ENCODE measurements at places on chromosomes 5 and 9.

DNA sequence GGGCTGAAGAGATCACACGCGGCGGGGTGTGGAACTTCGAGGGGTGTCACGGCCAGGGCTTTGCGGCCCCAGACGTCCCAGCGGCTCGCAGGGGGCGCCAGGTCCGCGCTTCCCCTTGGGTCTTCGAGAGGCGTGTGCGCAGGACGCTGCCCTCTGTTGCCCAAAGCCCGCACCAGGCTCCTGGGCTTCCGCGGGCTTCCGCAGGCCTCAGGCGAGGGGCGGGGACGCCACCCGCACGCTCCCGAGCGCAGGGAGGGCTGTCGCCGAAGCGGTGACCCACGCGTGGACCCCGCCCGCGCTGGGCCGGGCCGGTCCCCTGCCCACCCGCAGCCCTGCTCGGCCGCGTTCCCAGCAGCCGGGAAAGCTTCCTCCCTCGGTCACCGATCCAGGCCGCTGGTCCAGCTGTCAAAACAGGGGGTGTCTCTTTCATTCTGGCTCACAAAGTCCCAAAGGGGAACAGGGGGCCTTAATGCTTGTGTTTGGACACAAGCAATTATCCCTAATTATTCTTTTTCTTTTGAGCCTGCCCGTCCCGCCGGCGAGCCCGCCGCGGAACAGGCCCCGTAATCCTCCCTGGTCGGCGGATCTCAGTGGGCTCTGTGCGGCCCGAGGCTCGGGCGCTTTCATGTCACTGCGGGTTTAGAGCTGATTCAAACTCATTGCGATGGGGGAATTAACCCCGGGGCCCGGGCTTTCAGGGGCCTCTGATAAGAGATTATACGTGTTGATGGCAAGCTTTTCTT, 60.6 kb downstream of the TMEM174 start:
- no peak for DNase-seq

GRCh38 chr5:153559926-153560325, 69.5 kb downstream of the GRIA1 start:
- DNase-seq: no peak

GRCh38 chr9:69237702-69238295, 63.7 kb downstream of the TJP2 start:
- DNase-seq: no peak

- no peak for DNase-seq
These were observed 3.7 kb downstream of the ARRDC3 start for GRCh38 chr5:91379246-91379913.

DNA sequence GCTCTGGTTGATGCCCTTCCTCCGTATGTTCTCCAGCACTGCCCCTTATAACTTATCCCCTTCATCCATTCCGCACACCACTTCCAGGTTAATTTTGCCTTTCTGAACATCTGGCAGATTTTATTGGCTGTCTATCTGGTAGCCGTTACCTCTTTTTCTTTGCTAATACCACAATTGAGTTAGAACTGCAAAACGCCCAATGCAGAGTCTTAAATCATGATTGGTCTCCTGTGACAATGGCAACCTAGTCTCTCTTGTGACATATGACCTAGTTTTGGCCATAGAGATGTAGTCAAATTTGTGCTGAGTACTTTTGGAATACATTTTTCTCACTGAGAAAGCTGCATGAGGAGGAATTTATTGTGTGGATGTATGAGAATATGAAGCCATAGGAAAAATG, 365.7 kb upstream of the PRR16 start:
- no peak for DNase-seq

- no peak for DNase-seq
These were observed 27.8 kb upstream of the CEP120 start for GRCh38 chr5:123451047-123451446.

GRCh38 chr5:72456391-72457074, 50.7 kb downstream of the ZNF366 start:
- no peak for DNase-seq

- DNase-seq: no peak
These were observed 83.7 kb downstream of the PAX5 start for GRCh38 chr9:36950389-36950788.

GRCh38 chr9:101764472-101764871, 26.0 kb upstream of the GRIN3A start:
- no peak for DNase-seq

- no peak for DNase-seq
These were observed 42.0 kb upstream of the GARNL3 start for GRCh38 chr9:127222388-127223095.

- no peak for DNase-seq
These were observed 5.5 kb upstream of the FIBCD1 start for GRCh38 chr9:130944510-130945058.

GRCh38 chr5:131749723-131750470, 46.9 kb downstream of the FNIP1 start:
- no peak for DNase-seq

GRCh38 chr5:38447056-38447455, 109.4 kb downstream of the LIFR start:
- DNase-seq: no peak

DNA sequence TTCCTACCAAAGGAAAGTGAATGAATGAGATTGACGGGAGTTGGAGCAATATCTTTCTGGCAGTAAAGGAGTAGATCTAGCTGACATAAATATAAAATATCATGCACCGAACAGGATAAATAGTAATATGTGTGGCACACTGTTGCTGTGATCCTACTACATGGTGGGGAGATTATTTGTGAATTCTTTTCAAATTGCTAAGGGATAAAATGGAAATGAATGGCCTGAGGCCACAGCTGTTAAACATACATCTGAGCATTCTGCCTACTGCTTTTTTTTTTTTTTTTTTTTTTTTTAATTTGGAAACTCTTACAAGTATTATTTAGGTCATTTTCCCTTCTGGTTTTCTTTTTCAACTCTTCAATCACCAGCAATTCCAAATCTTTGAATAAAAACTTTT, 66.8 kb downstream of the MEF2C start:
- no peak for DNase-seq

DNA sequence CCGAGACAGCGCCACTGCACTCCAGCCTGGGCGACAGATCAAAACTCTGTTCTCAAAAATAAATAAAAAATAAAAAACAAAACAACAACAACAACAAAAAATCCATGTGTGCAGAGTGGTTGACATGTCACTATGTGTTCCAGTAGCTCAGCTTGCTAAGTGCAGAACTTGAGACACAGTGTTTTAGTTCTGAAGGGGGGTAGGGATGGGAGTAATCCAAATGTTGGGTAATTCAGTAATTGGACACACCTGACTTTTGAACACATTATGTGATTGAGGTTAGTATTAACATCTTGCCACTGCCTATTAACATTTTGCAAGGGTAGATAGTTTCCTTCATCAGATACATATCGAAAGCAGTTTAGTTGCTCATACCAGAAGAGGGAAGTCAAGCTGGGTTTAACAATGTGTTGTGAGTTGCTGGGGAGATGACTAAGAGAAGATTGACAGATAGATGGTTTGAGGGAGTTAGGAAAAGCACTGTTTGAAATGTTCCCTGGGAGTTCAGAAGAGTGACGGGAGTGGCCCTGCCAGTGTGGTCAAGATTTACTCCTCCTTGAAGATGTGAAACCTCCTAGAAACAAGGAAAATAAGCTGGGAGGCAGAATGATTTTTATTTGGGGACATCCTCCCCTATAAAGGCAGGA, 928 bp downstream of the HACD4 start:
- no peak for DNase-seq

GRCh38 chr5:27325513-27325912, 287.1 kb upstream of the CDH9 start:
- no peak for DNase-seq

GRCh38 chr5:87572090-87572489, 159.4 kb upstream of the CCNH start:
- DNase-seq: no peak

DNA sequence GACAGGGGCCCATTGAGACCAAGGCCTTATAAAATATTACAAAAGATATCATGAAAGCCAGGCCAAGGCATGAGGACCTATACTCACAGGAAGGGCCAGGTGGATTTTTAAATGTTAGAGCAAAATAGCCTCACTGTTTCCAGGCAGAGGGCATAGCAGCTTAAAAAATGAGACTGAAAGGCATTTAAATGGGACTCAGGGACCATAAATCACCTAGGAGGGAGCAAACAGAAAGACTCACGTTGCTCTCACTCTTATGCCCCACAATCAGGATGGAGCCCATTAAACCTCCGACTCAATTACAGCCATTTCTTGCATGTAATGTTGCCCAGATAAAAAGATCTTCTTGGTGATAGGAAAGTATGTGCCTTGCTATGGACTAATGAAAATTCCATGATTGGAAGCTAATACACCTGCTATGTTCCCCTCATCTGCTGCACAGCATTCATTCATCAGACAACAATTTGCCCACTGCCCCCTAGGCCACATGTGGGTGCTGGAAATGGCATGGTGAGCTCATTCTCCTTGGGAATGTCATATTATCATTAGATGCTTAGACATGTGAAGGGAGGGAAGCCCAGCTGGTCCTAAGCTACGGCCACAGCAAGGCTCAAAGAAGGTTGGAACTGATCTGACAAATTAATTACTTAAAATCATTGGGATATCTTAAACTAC, 128.6 kb upstream of the GRIA1 start:
- DNase-seq: no peak

GRCh38 chr5:112270299-112271293, 148.5 kb downstream of the EPB41L4A start:
- no peak for DNase-seq

DNA sequence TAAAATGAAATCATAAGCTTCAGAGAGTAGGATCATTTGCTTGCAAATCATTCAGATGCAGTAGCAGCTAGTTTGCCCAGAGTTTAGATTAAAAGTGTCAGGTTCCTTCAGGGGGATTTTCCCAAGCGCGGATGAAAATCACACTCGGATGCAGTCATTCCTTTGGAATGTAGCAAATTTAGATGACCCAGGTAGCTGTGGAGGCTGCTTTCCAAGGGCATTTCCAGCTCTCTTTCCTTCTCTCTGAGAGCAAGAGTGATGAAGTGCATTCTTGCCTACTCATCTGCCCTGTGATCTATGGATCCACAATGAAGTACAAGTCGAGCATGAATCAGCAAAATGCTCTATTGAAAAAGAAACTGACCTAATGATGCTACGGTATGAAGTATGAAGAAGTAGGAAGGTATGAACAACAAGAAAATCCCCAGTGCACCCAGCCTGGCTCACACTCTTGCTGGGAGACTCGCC, 200.2 kb downstream of the PLK2 start:
- DNase-seq: no peak

GRCh38 chr9:31623511-31623910, 760.9 kb upstream of the ACO1 start:
- DNase-seq: no peak

GRCh38 chr5:43649256-43649655, 46.3 kb downstream of the NNT start:
- DNase-seq: no peak

- no peak for DNase-seq
These were observed 101.9 kb downstream of the RPS23 start for GRCh38 chr5:82176115-82176814.

GRCh38 chr5:20370061-20370460, 382.1 kb upstream of the CDH18 start:
- DNase-seq: no peak

- DNase-seq: no peak
These were observed 100.3 kb downstream of the MUSK start for GRCh38 chr9:110768886-110769285.

GRCh38 chr9:127131871-127132270, 9.4 kb upstream of the ANGPTL2 start:
- no peak for DNase-seq

DNA sequence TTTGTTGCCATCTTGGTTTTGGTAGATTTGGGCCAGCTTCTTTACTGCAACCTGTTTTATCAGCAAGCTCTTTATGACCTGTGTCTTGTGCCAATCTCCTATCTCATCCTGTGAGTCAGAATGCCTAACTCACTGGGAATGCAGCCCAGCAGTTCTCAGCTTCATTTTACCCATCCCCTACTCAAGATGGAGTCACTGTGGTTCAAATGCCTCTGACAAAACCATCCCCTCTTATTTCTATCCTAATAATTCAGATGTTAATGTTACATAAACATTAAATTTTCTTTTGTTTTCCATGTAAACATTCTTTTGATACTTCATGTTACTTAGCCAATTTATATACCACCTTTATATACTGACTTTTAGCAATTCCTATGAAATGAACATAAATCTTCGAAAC, 746.3 kb downstream of the CDH18 start:
- DNase-seq: no peak

DNA sequence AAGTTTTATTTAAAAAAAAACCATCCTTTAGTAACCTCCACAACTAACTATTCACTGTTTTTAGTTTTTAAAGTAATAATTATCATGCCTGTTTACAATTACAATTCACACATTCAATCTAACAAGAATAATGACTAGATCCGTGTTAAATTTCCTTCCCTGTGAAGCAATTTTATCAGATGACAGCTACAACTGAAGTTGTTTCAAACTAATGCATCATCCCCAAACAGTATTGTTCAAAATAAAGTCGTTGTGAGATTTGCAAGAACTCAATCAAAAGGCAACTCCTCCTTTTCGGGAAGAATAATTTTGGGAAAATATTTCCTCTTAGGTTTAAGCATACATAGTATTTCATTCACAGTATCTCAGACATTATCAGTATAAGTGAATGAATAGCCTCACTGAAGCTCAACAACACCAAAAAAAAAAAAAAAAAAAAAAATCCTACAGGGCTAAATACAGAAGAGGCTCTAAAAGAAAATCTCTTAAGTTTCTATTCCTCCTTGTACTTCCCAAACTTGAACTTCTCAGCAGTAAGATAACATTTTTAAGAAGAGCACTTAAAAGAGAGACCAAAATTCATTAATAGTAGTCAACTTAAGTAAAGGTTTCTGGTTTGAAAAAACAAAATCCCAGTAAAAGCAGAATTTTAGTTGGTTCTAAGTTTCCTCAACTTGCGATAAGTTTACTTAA, 9.4 kb downstream of the C9orf72 start:
- no peak for DNase-seq

GRCh38 chr5:3601061-3601710, 5.6 kb downstream of the IRX1 start:
- no peak for DNase-seq

DNA sequence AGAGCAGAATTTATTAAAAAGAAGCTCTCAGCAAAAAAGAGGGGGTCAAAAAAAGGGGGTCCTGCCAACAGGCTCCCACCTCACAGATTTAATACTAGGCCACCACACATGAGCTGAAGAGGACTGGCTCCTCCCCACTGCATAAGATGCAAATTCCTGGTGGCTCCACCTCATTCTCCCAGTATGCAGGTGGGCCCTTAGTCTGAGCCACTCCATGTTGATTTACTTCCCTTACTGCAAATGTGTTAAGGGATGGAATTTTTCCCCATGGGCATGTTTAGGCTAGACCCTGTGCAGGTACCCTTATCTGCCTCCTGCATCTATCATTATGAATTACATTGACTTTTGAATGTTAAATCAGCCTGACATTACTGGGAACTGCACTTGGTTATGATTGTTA, 82.9 kb downstream of the ISOC1 start:
- DNase-seq: no peak

Measured in DMS79 treated with DMSO at 0.1 percent for 48 hours (cell line).